ENCODE measurements at places on chromosomes 16 and 17.

- no peak for DNase-seq
Measured at GRCh38 chr17:63173450-63173849, 207.4 kb downstream of the TANC2 start.

- no peak for DNase-seq
Measured at GRCh38 chr16:75497558-75497957, 2.3 kb upstream of the CHST6 start.

DNA sequence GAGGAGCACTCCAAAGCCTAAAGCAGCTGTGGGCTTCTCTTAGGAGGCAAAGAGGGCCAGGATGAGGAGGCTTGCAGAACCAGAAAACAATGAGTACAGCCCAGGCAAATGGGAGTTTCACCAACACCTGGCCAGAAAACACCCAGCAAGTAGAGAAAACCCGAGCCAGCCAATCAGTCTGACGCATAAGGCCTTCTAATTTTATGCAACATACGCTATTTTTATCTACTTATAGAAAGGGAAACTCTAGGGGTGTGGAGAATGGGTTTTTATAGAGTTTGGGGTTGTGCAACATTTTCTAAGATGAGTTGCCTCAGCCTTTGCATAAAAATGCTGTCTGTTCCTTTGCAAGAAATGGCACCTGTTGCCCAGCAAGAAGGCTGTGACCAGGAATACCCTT lies 529.0 kb upstream of the CDH5 start:
- DNase-seq: no peak

- no peak for DNase-seq
Measured at GRCh38 chr16:28303132-28303531, 10.8 kb downstream of the SBK1 start.

GRCh38 chr17:1197379-1197778 lies 17.6 kb upstream of the ABR start:
- no peak for DNase-seq

DNA sequence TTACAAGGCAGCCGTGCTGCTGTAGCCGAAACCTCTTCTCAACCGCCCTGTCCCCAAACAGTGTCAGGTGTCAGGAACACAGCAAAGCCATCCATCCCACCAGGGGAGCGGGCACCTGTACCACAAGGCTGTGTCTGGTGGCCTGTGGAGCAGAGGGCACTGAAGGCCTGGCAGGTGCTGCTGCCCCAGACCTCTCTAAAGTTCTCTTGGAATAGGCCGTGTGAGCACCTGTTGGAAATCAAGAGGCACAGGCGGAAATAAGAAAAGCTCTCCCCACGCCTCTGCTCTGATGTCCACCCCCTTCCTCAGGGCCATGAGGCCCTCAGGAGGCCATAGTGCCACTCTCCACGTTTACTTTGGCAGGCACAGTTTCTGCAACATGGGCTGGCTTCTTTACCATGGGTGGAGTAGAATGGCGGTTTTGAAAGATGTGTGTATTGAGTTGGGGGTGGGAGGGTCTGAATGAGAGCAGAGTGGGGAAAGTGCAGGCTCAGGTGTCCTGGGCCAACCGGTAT lies 99.9 kb upstream of the ZNF750 start:
- no peak for DNase-seq
